NCI-H2029 treated with DMSO at 0.1 percent for 48 hours (cell line): ENCODE measurements at places on chromosomes 5 and 9.

GRCh38 chr5:32388432-32389129 lies 56.0 kb downstream of the ZFR start:
- no peak for DNase-seq

DNA sequence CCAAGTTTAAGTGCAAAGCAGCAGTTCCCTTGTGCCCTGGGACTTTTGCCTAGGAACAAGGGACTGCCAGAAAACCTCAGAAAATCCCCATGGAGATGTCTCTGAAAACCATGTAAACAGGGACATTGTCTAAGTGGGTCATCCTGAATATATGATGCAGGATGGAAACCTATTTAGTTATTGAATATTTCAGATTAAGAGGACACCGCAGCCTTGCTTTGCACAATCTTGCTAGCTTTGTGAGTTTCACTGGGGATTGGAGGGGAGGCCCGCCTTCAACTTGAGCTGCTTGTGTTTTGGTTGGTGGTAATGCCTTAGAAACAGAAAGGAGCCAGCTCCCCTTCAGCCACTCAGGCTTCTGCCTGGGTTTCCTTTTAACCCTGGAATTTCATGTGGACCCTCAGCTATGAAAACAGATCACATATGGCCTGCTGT lies 112.8 kb downstream of the C9orf152 start:
- no peak for DNase-seq

DNA sequence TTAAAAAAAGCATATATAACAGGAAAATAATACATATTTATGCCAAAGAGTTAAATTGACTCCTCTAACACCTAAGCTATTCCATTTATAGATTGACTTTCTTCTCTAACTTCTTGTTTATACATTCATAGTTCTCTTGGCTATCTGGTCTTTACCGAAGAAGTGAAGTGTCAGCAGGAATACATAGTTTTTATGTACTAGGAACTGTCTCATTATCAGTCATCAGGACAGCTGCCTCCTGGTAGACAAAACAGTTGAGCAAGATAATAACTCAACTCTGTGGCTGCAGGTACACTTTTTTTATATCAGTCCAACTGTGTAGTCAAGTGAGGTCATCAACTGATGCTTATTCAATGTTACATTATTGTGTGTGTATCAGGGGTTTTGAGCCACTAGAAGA lies 1436.0 kb upstream of the NUDT12 start:
- no peak for DNase-seq

- DNase-seq, result no peak
Observed at GRCh38 chr9:4050916-4051315, 249.0 kb downstream of the GLIS3 start.

- DNase-seq, result peak; percentile 54
Observed at GRCh38 chr9:126490871-126491567, 122.7 kb upstream of the LMX1B start.

- no peak for DNase-seq
Observed at GRCh38 chr9:4327504-4328191, 27.8 kb upstream of the GLIS3 start.

- no peak for DNase-seq
Observed at GRCh38 chr9:137064027-137064879, 6.1 kb downstream of the SAPCD2 start.
